Esophagus squamous epithelium (tissue), 5 donors: ENCODE measurements at places on chromosomes 4 and X.

DNA sequence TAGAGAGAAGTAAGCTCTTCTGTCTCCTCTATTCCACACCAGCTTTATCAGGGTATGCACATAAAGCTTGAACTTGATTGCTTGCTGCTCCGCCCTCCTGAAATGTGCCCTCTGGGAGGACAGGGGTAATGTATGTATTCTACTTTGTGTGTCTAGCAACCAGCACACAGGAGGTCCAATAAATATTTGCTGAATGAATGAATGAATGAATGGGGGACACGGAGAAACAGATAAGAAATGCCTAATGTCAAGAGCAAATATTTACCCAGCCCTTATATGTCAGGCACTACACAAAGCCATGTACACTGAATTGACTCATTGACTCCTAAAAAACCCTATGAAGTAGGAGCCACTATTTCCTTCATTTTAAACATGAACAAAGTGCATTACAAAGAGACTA, 2.3 kb upstream of the MSL3 start:
- no peak for DNase-seq

DNA sequence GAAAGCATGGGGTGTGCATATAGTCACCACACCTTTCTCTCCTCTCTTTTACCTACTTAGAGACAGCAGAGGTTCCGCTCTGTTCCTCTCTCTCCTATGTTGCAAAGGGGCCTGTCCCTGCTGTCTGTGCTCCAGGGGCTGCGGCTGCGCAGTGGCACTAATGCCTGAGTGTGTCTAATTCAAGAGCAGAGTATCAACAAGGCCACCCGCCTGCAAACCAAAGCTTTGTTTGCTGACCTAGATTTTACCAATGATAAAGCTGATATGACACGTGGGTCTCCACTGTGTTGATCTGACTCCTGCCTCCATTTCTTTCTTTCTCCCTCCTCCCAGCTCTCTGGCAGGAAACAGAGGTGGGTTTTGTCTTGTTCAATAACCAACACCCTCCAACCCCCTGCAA, 74.9 kb downstream of the NSG1 start:
- no peak for DNase-seq

DNA sequence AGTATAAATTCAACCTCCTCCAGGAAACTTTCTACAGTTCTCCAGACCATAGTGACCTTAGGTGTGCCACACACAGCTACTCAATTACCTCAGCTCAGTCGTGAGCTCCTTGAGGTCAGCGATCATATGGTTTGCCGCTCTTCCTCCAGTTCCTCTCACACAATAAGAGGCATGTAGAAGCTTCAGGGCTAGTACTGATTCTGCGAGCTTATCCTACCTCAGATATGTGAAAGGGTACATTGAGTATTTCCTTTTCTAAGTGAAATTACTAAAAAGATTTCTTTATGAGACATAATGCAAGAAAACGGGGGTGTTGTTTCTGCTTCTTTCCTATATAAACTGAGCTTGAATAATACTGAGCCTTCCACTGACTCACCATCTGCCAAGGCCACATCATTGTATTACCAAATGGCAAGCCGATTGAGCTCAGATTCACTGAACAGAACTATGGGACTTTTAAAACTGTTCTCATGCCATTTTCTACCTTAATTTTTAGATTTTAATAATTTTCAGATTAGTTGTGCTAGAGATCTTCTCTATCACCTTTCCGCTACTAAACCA, 183.1 kb downstream of the HS6ST2 start:
- no peak for DNase-seq

DNA sequence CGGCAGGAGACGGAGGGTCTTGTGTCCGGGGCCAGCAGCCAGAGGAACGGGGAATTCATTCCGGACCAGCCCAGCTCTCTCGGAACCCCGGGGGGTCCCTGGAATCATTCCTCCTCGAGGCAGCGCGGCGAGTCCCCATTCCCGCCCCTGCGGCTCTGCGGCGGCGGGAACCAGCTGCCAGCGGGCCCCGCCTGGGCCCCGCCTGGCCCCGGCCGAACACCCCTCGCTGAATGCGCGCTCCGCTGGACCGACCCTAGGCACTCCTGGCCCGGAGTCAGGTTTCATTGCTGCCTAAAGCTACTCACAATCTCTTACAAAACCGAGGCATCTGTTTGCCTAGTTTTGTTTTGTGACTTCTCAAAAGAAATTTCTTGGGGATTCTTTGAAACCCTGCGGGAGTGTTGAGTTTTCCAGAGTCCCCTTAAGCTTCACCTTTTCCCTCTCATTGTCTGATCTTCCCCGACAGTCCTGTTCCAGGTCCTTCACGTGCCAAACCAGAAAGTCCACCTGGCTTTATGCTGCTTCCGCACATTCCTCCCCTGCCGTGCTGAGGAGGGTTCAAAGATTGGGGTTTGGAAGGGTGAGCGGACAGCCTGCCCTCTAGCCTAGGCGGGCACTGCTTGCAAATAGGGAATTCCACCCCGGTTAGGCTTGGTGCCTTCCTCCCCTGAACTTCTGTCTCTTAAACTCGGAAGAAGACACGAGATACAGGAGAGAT, 789 bp downstream of the ARHGAP10 start:
- no peak for DNase-seq

DNA sequence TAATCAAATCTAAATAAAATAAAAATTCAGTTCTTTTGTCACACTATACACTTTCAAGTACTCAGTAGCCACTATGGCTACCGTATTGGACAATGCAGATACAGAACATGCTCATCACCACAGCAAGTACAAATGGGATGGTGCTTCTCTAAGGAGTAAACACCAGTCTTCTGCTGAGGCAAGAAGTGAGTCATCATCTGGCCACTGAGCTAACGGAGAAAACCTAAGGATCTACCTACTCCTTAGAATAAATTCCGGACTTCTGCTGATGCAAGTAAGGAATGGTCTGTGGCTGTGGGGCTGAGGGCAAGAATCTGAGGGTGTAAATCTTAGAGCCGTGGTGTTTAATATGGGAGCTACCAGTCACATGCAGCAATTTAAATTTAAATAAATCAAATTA, 11.3 kb upstream of the RBMXL3 start:
- no peak for DNase-seq

GRCh38 chr4:3706565-3707422, 59.4 kb upstream of the ADRA2C start:
- no peak for DNase-seq

- no peak for DNase-seq
These were observed 740.1 kb upstream of the PITX2 start for GRCh38 chr4:111362941-111363361.
